ENCODE measurements at places on chromosomes 16 and 17.

DNA sequence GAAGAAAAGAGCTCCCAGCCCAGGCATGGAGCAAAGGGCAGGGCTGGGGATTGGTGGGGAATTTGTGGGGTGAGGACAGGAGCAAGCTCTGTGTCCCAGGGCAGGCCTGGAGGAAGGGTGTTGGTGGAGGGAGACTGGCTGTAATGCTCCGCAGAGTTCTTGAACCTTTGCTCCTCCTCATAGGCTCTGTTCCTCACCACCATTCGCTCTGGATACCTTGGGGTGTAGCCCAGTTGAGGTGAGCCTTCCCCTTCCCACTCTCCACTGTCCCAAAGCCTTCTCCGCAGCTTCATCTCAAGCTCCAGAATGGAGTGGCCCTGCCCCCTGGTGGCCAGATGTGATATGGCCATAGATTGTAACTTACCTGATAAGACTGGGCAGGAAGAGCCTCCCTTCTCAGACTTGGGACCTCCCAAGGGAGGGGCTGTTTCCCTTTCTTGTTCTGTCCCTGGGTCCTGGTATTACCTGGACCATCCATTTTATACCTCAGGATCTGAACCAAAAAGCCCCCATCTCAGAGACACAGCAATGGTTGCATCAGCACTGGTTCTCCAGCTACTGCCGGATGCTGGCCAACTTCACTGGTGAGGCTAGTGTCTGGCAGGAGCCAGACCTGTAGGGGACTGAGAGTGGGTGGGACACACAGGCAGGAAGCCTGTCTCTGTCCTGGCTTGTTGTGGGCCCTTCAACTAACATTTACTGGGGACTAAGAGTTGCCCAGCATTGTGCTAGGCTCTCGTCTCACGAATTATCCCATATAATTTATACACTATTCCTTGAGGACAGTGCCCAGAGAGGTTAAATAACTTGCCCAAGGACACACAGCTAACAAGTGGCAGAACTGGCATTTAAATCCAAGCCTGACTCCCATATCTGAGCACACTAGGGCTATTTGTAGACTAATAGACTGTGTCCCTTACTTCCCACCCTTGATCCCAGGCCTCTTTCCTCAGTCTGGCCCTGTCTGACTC is 19.1 kb upstream of the STAC2 start:
- peak; percentile 78 for DNase-seq

GRCh38 chr16:14957576-14958322 is 17.1 kb upstream of the PDXDC1 start:
- no peak for DNase-seq

DNA sequence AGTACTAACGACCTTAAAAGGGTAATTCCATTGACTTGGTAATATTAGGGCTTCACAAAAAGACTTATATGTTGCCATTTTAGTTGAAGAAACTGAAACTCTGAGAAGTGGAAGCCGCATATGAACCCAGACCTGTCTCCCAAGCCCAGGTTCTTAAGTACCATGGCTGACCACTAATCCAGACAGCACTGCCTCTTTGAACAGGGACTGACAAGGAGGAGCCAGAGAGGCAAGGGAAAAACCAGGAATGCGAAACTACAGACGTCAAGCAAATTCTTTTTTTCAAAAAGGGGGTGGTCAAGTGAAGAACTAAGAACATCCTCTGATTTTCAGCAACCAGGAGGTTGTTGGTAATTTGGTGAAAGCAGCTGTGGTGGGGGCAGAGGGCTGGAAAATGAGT is 15.2 kb downstream of the CYB5D1 start:
- DNase-seq = no peak

DNA sequence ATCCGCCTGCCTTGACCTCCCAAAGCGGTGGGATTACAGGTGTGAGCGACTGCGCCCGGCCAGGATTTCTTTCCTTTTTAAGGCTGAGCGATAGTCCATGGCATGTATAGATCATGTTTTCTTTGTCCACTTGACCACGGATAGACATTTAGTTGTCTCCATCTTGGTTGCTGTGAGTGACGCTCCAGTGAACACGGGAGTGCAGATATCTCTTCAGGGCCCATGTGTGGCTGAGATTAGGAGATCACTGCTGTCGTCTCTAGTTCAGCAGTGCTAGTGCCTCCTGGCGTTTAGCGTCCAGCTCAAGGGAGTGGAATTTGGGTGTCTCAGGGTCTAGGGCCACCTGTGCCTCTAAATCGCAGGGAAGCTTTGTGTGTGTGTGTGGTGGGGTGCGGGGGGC is 41.5 kb downstream of the ABCC1 start:
- no peak for DNase-seq

DNA sequence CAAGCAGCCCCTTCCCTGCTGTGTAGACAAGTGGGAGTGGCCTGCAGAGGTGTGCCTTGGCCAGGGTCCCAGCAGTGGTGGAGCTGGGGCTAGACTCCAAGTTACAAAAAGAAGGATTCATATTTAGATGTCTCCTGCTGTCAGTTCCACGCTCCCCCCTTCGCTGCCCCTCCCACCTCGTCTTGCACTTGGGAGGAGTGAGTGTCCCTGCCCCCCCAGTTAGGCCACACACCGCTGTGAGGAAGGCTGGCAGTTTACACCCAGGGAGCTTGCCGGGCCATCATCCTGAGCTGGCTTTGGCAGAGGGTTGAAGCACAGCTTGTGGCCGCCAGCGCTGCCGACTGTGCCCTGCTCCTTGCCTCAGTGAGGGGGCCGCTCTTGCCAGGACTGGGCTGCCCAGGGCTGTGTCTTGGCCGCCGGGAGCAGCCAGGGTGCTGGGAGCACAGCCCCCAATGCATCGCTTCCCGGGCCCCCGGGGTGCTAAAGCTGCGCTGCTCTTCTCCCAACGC is 44.3 kb downstream of the ELAC2 start:
- no peak for DNase-seq

DNA sequence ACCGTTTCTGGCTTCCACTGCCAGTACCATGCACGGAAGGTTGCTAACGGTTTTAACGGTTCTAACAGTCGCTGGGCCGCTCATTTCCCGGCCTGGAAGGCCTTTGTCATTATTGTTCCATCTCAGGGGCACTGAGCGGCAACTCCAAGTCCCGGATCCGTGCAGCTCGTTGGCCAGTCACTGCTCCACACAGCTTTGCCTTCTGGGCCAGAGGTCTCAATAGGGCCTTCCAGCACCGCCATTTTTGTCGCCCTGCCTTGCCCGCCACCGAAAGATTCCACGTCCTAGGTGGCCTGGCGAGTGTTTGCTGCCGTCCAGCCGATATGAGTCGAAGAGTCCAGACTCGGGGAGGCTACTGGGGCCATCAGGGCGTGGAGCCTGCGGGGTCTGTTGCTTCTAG is 30.3 kb upstream of the ATF7IP2 start:
- no peak for DNase-seq

- peak; percentile 93 for DNase-seq
Observed at GRCh38 chr17:8119581-8120519, 1.5 kb upstream of the ALOXE3 start.

- no peak for DNase-seq
Observed at GRCh38 chr16:87098976-87099720, 218.0 kb downstream of the C16orf95 start.

DNA sequence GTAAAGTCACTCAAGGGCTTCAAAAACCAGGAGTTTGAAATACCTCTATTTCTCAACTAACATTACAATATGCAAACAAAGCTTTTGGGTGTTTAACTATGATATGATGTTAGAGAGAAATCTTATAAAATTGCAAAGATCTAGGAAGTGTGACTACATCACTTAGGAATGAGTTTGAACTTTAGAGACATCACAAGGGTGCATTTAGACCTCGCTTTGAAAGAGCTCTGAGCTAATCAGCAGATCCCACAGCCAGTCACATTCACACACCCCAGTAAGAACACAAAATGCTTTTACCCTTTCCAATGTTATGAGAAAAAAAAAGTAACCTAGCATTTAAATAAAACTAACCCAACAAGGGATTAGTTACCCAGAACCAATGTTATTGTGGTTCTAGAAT is 45.2 kb downstream of the HYDIN start:
- no peak for DNase-seq

DNA sequence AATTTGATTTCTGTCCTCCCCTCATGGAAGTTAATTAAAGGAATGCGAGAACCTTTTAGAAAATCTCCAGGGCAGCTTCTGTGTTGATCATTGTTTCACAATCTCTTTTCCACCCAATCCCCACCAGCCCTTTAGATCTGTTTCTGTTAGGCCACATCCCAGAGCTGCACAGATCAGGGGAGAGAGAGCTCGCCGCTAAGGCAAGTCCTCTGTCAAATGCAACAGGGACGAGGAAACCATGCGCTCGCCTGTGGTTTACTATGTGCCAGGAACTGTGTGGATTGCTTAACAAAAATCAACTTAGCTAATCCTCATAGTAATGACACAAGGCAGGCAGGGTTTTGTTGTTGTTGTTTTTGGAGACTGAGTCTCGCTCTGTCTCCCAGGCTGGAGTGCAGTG is 115.4 kb downstream of the SALL1 start:
- DNase-seq = no peak

DNA sequence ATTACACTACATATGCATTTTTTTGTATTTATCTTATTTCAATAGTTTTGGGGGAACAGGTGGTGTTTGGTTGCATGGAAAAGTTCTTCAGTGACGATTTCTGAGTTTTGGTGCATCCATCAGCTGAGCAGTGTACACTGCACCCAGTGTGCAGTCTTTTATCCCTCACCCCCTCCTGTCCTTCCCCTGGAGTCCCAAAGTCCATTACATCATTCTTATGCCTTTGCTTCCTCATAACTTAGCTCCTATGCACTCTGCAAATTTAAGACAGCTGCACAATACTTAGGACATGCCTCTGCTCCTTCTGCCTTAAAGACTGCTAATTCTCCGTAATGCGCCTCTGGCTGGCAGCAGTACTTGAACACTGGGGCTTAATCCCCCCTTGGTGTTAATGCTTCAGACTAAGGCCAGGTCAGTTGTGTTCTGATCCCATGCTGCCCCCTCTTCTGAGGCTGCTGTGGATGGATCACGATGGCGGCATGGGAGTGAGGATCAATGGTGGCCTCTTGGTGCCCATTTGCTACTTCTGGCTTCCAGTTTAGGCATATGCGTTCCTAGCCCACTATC is 146.2 kb downstream of the PARN start:
- no peak for DNase-seq

GRCh38 chr16:3938471-3938842 is 57.9 kb upstream of the CREBBP start:
- no peak for DNase-seq

- peak; percentile 58 for DNase-seq
Observed at GRCh38 chr16:30570636-30571444, 674 bp downstream of the ZNF688 start.

GRCh38 chr17:60863892-60864707 is 186.4 kb downstream of the BCAS3 start:
- DNase-seq = no peak

- peak; percentile 41 for DNase-seq
Observed at GRCh38 chr17:17724307-17725010, 43.2 kb downstream of the RAI1 start.

- no peak for DNase-seq
Observed at GRCh38 chr16:57634171-57634570, 5.7 kb downstream of the ADGRG1 start.

- no peak for DNase-seq
Observed at GRCh38 chr17:13176436-13176835, 158.6 kb upstream of the ELAC2 start.

DNA sequence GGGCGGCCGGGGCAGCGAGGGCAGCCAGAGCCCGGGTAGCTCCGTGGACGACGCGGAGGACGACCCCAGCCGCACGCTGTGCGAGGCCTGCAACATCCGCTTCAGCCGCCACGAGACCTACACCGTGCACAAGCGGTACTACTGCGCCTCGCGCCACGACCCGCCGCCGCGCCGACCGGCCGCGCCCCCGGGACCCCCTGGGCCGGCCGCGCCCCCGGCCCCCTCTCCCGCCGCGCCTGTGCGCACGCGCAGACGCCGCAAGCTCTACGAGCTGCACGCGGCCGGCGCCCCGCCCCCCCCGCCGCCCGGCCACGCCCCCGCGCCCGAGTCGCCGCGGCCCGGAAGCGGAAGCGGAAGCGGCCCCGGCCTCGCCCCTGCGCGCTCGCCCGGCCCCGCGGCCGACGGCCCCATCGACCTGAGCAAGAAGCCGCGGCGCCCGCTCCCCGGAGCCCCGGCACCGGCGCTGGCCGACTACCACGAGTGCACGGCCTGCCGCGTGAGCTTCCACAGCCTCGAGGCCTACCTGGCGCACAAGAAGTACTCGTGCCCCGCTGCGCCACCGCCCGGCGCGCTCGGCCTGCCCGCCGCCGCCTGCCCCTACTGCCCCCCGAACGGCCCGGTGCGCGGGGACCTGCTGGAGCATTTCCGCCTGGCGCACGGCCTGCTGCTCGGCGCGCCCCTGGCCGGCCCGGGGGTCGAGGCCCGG is 36.1 kb upstream of the ZC3H18 start:
- no peak for DNase-seq

DNA sequence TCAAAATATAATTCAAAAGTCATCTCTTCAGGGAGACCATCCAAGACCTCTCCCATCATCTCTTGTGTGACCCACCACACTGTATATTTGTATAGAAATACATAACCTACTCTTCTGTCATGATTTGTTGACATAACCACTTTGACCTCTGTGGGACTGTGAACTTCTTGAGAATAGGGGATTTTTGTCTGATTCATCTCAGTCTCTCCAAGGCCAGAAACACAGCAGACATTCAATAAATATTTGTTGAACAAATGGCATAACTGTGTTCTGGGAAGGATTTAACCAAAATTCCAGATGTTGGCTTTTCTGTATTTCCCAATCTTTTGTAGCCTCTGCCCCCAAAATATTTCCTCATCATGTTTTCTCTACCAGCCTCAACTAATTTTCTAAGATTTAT is 169.7 kb downstream of the CDH11 start:
- DNase-seq = no peak

- DNase-seq = no peak
Observed at GRCh38 chr17:56926704-56927103, 12.9 kb upstream of the TRIM25 start.

GRCh38 chr16:66905633-66906539 is 12.8 kb downstream of the CDH16 start:
- peak; percentile 23 for DNase-seq

DNA sequence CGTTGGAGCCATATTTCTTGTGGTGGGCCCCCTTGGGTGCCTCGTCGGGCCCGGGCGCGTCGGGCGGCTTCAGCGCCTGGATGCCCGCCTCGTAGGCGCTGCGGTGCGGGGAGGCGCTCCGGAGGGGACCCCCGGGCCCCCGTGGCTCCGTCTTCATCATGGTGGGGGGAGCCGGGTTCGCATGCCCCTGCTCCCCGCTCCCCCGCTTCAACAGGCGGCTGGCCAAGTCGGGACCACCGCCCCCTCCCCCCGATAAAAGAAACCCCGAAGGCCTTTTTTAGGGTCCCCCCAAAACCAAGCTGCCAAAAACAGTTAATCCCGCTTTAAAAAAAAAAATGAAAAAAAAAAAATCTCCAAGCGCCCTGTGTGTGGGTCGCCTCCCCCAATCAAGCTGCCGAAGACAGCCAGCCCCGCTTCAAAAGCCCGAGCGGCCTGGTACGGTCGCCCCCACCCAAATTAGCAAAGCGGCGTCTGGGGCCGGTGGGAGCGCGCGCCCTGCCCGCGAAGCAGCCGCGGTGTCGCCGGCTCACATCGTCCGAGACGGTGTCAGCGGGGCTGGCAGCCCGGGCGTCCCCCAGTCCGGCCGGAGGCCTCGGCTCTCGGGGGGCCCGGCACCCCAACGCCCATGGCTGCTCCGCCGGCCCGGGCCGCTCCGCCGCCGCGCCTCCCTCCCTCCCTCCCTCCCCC is at the start of gene PPP1R9B:
PPP1R9B (minus strand) TSS at position 324 of the 687 bp plus-strand sequence; CDS start at position 160, 164 bp downstream.
- no peak for DNase-seq

All from NCI-H146 (cell line).